ENCODE measurements at places on chromosomes 12 and 14.

- DNase-seq = no peak
These were observed 1.2 kb downstream of the DYRK2 start for GRCh38 chr12:67649570-67650387.

DNA sequence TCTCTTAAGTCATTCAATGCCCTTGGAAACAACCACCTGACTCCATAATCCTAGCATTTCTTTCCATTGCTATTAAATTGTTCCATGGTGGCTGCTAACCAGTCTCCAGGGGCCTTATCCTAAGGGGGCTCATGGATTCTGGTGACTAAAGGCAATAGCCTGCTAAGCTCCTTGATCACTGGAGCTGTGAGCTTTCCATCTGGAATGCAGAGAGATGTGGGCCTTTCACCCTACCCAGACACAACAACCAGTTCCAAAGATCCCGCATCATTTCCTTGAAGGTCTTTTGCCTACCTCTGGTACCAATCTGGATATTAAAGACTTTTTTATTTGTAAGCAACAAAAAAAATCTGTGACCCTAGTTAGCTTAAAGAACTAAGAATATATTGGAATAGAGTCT lies 32.9 kb downstream of the NDUFA12 start:
- no peak for DNase-seq

- peak; percentile 2 for DNase-seq
These were observed 87.3 kb upstream of the RIN3 start for GRCh38 chr14:92426237-92426636.

- DNase-seq = no peak
These were observed 208.9 kb downstream of the CACNA1C start for GRCh38 chr12:2261708-2262107.

- DNase-seq = no peak
These were observed 7.3 kb downstream of the MSI1 start for GRCh38 chr12:120361506-120362208.

GRCh38 chr14:104355101-104356019 lies 217.0 kb downstream of the KIF26A start:
- no peak for DNase-seq
